B cell (primary cell): ENCODE measurements at places on chromosomes 2 and 18.

GRCh38 chr2:143390171-143390570 lies 261.0 kb downstream of the ARHGAP15 start:
- no peak for DNase-seq

DNA sequence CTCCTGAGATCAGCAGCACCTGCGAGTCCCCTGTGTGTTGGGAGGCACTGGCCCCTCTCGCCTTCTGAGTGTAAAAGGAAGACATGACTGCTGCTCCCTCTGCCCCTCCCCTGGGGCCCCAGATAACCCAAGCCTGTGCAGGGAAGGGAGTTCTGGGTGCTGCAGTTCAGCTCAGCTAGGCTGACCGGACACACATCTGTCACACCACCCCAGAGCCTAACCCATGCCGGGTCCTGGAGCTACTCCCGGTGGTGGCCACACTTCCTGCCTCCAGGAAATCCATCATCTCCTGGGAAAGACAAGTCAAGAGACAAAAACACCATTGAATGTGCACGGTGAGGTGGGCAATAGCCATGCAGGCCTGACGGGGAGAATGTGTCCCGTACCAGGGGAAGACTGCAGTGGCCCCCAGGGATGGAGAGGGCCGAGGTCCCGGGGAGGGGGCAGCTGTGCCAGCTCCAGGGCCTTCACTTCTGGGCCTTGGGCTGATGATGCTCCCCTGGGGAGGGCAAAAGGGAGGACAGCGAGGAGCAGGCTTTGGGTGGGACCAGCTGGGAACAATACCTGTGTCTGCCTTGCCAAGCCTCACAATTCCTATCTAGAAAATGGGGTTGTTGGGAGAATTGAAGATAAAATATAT lies 210.6 kb downstream of the TFCP2L1 start:
- DNase-seq, result no peak

GRCh38 chr18:23143016-23143814 lies 7.9 kb downstream of the CABLES1 start:
- no peak for DNase-seq

DNA sequence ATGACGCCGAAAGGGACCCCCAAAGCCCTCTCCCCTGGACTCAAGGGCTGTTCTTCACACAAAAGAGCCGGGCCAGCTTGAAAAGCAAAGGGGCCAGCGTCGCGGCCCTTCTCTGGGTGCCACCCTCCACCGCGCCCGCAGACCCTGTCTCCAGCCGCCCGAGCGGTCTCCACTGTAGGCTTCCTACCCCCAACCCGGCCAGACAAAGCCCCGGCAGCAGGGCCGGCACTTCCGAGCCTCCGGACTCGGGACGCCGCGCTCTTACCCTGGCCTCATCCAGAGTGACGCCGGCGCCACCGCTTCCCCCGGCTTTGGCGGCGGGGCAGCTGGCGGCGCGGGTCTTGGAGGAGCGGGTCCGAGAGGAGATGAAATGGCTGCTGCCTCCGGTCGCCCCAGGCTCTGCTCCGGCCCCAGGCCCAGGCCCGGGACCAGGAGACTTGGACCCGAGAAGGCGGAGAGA lies 603 bp downstream of the ATAD2B start:
- no peak for DNase-seq

GRCh38 chr2:226001716-226002115 lies 602.2 kb downstream of the NYAP2 start:
- DNase-seq, result no peak

GRCh38 chr18:76972241-76972640 lies 149.9 kb downstream of the ZNF236 start:
- DNase-seq, result no peak

- no peak for DNase-seq
These were observed 57.4 kb upstream of the AMMECR1L start for GRCh38 chr2:127943186-127943585.
